Stimulated activated CD4-positive, alpha-beta T cell treated with anti-CD3 and anti-CD28 coated beads, TNF-alpha, amount 100 ng/mL, for 1 hour (primary cell): ENCODE measurements at places on chromosomes 3 and 15.

DNA sequence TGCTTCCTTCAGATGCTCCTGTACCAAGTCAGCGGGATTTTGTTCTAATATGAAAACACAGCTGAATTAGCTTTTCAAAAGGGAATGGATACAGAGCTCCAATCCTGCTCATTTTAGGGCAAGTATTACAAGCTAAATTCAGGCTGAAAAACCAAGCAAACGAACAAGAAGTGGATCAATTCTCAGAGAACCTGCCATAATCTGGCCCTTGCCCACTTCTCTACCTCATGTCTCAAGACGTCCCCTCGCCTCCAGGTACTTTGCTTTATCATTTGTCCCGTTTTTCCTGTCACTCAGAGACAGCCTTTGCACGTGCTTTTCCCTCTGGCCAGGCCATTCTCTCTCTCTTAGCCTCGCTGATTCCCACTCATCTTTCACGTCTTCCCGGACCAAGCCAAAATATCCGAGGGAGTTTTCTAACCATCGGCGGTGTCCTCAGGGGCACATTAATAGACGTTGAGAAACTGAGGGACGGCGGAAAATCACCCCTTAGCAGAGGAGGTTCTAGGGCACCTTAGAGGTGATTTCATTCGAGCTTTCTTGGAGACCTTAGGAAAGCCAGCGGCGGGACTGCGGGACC lies 654 bp downstream of the SUSD5 start:
- no peak for DNase-seq

- DNase-seq, result no peak
These were observed 2.9 kb upstream of the P2RY12 start for GRCh38 chr3:151387432-151387831.

- DNase-seq, result no peak
These were observed 24.6 kb upstream of the RSL24D1 start for GRCh38 chr15:55221090-55222011.

GRCh38 chr3:161821591-161821990 lies 325.0 kb downstream of the OTOL1 start:
- no peak for DNase-seq

- DNase-seq, result no peak
These were observed 218.7 kb upstream of the ATP10A start for GRCh38 chr15:26081758-26082220.

DNA sequence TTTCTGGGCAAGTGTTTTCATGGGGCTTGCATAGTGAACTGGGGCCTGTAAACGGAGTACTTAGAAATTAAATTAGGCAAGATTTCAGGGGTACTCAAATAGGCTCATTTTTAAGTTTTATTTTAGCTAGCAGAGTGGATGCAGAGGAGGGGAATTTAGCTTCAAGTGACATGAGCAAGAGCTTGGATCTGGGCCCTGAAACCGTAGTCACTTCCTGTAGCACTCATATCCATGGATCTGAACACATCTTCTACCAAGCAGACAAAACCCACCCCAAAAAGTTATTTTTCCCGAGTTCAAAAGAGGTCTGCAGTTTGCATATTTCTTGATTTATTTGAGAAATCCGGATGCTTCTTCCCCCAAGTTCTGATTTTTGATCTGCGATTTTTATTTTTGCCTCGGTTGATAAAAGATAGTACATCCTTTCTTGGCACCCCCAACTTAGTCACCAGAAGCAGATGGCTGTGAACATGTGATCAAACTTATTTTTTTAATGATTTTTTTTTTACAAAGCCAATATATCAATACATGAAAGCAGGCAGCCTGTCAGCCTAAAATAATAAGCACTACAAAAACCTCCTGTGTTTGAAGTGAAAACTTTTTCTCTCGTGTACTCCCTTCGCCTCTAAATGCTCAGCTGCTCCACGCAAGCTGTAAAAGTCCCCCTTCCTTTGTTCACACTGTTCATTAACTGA lies 36.6 kb upstream of the STT3B start:
- no peak for DNase-seq

DNA sequence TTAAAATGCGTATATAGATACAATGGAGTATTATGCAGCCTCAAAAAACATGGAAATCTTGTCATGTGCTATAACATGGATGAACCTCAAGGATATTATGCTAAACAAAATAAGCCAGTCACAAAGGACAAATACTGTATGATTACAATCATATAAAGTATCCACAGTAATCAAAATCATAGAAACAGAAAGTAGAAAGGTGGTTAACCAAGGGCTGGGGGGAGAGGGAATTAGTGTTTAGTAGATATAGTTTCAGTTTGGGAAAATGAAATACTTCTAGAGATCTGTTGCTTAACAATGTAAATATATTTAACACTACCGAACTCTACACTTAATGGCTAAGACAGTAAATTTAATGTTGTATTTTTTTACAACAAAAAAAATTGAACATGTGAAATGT lies 9.0 kb downstream of the TOP2B start:
- no peak for DNase-seq

- no peak for DNase-seq
These were observed 10.6 kb downstream of the DENND6A start for GRCh38 chr3:57682284-57682683.

- DNase-seq, result no peak
These were observed 109.7 kb upstream of the LRIG1 start for GRCh38 chr3:66610562-66610909.

GRCh38 chr15:57562196-57562769 lies 29.4 kb upstream of the MYZAP start:
- DNase-seq, result no peak

GRCh38 chr3:15815696-15816095 lies 17.9 kb upstream of the ANKRD28 start:
- DNase-seq, result no peak

DNA sequence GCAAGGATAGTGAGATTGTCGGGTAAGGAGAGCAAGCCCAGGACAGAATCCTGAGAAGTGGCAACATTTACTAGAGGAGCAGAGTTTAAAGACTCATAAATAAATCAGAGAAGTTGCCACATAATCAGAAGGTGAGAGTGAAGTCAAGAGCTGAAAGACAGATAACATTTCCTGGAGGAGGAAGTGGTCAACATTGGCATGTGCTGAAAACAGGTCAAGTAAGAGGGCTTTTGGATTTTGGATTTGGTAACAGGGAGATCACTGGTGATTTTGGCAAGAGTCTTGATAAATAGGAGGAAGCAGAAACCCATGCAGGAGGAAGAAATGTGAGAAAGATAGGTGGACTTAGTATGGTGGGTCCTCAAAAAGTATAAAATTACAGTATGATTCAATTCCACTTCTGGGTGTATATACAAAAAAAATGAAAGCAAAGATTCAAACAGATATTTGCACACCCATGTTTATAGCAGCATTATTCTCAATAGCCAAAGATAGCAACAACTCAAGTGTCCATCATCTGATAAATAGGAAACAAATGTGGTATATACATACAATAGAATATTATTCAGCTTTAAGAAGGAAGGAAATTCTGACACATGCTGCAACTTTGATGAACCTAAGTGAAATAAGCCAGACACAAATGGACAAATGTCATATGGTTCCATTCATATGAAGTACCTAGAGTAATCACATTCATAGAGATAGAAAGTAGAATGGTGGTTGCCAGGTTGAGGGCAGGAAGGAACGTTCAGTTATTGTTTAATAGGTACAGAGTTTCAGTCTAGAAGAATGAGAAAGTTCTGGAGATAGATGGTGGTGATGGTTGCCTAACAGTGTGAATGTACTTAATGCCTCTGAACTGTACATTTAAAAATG lies 27.3 kb upstream of the MBNL1 start:
- no peak for DNase-seq

DNA sequence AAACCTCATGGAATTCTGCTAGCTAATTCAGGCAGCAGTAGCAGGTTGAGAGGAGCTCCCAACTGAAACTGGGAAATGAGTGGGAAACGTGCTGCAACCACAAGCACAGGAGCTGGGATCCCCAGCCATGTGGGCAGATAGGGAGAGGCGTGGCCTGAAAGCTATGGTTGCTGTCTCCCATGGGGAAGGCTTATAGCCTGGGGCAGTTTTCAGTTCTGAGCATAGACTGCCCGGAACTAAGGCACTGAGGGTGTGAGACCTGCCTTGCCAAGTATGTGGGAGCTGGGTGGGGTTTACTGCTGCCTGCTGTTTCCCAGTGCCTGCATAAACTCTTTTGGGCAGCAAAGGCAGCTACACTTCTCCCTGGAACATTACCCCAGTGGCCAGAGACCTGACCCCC lies 229.5 kb downstream of the TUSC7 start:
- no peak for DNase-seq

GRCh38 chr3:62128051-62128450 lies 245.3 kb downstream of the FEZF2 start:
- no peak for DNase-seq

GRCh38 chr3:54045061-54045815 lies 77.1 kb upstream of the CACNA2D3 start:
- DNase-seq, result no peak

DNA sequence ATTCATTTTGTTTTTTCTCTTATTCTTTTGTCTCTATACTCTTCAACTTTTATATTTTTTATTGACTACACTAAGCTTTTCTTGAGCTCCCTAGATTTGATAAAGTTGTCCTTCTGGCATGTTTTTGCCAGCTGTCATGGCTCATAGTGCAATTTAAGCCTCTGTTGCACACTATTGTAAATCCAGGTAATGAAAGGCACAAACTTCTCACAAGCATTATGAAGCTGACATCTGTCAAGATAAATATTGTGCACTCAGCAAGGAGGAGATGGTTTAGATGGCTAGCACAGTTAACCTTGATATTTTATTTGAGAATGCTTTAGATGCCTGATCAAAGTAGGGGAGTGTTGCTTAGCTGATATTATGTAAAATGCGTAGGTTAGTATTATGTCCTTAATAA lies 1280.9 kb downstream of the NSUN3 start:
- no peak for DNase-seq

DNA sequence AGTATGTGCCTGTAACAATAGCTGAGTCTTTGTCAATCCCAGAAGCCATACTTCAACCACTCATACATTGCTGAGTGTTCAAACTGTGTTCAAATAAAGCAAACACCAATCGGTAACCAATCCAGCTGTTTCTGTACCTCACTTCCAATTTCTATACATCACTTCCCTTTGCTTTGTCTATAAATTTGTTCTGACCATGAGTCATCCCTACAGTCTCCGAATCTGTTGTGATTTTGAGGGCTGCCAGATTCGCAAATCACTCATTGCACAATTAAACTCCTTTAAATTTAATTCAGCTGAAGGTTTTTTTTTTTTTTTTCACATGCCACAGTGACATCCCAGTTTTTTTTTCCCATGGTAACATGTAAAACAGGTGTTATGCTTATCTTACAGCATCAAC lies 870.3 kb downstream of the NAALADL2 start:
- DNase-seq, result no peak

DNA sequence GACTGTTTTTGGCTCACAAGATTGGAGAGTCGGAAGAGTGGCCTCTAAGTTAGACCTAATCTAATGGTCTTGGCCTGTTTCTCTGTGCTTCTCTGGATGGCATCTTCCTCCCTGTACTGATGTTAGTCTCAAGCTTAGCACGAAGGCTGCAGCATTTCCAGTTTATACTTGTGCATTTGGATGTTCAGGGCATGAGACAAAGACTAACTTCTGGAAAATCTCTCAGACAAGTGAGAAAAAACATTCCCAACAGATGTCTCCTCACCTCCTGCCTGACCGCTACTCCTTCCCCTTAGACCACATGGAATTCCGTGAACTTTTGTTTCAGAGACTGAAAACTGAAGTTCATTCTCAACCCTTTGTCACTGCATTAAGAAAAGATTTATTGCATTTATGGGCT lies 410.8 kb upstream of the MCTP2 start:
- no peak for DNase-seq

GRCh38 chr15:36831125-36831903 lies 251.9 kb downstream of the CDIN1 start:
- DNase-seq, result no peak

GRCh38 chr3:177673112-177673914 lies 476.0 kb upstream of the TBL1XR1 start:
- DNase-seq, result no peak

DNA sequence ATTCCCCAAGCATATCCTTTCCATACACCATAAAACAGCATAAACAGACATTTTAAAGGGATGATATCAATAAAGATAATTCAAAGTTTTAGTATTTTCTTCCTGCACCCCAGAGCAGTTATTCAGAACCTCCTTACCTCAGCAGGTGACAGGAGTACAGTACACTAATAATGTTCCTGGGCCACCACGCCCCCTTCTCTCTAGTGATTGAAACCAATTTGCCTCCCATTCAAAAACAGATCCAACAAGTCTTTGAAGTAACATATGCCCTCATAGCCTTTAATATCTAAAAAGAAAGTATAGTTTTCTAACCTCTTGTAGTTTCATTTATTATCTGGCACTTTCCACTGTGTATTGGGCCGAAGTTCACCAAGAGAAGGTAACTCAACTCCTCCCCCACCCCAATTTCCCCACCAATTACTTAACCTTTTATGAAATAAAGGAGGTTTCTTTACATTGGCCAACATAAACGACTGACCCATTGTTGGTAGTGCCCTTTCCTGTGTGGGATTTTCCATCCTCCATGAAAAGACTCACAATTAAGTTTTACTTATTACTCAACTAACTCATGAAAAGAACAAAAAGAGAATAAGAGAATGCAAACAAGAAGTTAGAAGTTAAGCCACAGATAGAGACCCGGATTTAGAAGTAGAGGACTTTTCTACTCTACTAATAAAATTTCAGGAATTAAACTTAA lies 5.0 kb upstream of the ATP8B4 start:
- DNase-seq, result no peak

DNA sequence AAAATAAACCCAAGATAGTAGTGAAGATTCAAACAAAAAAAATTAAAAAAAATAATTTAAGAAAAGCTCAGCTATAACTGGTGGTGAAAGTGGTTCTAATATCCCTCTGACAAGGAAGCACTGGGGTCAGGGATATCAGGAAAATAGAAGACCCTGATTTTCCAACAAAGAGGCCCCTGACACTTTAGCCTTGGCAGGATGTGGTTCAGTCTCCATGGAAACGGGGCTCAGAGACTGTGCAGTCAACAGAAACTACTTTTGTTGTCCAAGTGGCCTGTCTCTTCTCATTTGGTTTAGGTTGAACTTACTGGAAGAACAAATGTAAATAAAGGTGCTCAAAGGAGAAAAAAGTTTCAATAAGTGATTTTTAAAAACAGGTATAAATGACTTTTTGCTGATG lies 27.2 kb downstream of the INTS14 start:
- DNase-seq, result no peak

GRCh38 chr15:64883997-64884511 lies 27.6 kb upstream of the ANKDD1A start:
- no peak for DNase-seq

- no peak for DNase-seq
These were observed 47.4 kb upstream of the ITGA11 start for GRCh38 chr15:68479406-68479805.

- DNase-seq, result no peak
These were observed 250.5 kb downstream of the ADAMTSL3 start for GRCh38 chr15:83904107-83905040.

GRCh38 chr3:118808723-118809122 lies 225.9 kb downstream of the IGSF11 start:
- no peak for DNase-seq

- DNase-seq, result no peak
These were observed 17.3 kb upstream of the SUCNR1 start for GRCh38 chr3:151856118-151856517.

- DNase-seq, result no peak
These were observed 125.2 kb downstream of the ANXA2 start for GRCh38 chr15:60272623-60273022.
